Fibroblast of the aortic adventitia (primary cell): ENCODE measurements at places on chromosomes 6 and 20. TPM values are rescaled to one million over a fixed set of nuclear protein-coding genes. Genes with fewer than 3 reads are reported as not detected.
A peak's percentile ranks its signal among the peaks of the same experiment; 100 is the strongest.

DNA sequence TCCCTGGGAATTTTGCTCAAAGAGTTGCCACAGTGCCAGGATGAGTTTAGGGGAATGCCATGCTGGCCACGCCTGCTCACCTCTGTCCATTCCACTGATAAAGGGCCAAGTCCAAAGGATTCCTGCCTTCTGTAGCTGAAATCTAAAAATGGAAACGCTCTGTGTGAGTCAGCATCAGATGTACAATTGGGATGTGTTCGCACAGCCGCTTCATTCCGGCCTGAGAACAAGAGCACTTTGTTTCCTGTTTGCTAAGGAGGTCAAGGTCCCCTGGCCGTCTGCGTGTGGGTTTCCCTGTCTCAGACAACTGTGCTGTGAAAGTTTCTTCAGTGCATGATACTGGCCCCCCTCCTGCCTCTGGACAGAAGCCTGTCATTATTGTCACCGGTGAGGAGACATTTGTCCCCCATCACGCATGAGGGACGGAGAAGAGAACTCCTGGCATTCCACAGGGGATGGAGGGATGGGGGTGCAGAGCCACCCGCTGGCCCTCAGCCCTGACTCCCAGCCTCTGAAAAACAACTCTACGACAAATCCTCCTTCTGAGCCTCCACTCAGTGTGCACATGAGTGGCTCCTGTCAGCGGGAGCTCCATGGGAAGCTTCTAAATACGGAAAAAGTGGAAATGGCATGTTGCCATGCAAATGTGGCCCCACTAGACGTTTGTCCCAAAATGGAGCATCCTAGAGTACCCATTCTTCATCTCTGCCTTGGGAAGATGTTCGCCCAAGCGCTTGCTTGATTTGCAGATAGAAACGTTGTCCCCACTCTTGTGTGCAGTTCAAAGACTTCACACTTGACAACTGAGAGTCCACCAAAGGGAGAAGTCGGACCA is 143.5 kb upstream of the AFDN start:
- DNase-seq, result no peak

GRCh38 chr20:2883726-2884637 is 10.7 kb downstream of the PTPRA start:
- no peak for DNase-seq

GRCh38 chr6:41518118-41518517 is 28.1 kb upstream of the FOXP4 start:
- no peak for DNase-seq

DNA sequence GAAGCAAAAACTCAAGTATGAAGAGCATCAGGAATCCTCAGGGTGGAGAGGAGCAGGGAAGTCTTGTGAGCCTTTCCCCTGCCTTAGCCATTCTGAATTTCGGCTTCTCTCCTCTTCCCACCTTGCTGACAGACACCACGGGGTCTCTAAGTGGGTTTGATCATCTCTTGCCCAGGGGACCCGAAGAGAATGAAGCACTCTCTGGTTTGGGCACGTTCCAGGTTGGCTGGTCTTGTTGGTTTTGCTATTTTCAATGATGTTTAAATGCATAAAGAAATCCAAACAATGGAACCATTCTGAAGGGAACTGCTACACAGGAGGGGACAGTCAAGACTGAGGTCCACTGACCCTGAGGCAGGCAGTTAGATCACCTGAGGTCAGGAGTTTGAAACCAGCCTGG is 131.7 kb downstream of the PXDC1 start:
- no peak for DNase-seq

The DEF6 gene
- total RNA-seq, result 0.18 and 1.1 TPM in 2 replicates

DNA sequence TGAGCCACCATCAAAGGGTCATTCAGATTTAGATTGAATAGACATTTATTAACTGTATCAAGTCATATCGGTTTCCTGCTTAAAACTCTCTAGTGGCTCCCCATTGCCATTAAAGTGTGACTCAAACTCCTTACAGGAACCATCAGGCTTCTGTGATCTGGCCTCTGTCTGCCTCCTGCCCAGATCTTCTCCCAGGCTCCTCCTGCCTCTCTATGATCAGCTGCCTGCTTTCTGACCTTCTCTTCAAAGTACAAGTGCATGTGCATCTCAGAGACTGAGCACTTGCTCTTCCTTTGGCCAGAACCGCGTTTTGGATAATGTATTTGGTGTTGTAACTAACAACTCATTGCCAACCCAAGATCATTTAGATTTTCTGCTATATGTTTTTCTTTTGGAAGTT is 52.7 kb downstream of the IL20RA start:
- no peak for DNase-seq

The C4B gene
- total RNA-seq, result 4.1 and 19.4 TPM in 2 replicates

- no peak for DNase-seq
Observed at GRCh38 chr20:52259295-52259694, 67.7 kb upstream of the ZFP64 start.

DNA sequence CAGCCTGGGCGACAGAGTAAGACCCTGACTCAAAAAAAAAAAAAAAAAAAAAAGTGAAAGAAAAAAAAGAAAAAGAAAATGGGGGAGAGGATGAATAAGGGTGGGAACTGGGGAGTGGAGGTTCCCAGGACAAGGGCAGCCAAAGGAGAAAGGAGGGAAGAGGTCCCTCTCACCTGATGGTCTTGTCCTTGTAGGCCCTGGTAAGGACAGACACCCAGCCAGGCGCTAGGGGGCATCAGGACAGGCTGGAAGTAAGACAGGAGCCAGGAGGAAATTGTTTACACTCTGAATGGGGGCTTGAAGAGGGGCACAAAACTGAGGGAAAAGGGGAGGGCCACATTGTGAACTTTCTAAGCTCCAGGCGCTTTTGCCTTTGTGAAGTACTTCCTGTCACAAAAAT is 2.3 kb upstream of the ALDH5A1 start:
- DNase-seq, result no peak

The CST4 gene
- not detected in 2 replicates for total RNA-seq

The ANKRD66 gene
- not detected in 2 replicates for total RNA-seq

The RSPO4 gene
- total RNA-seq, result not detected in 2 replicates

GRCh38 chr20:47620808-47621805 is 119.4 kb downstream of the NCOA3 start:
- peak; percentile 89 for DNase-seq

The CDSN gene
- not detected in 2 replicates for total RNA-seq

The C20orf141 gene
- not detected in 2 replicates for total RNA-seq

The CYP21A2 gene
- 0.09 and 1.3 TPM in 2 replicates for total RNA-seq

GRCh38 chr6:38305995-38306681 is 333.6 kb downstream of the BTBD9 start:
- DNase-seq, result no peak

- DNase-seq, result peak; percentile 18
Observed at GRCh38 chr6:126030045-126030444, 43.7 kb downstream of the TRMT11 start.

GRCh38 chr20:37670351-37670791 is 23.5 kb upstream of the CTNNBL1 start:
- DNase-seq, result peak; percentile 15

The SYCP2L gene
- total RNA-seq, result under 0.01 TPM in 1 of 2 replicates, not detected in the other

The TEAD3 gene
- total RNA-seq, result 4.6 and 11.6 TPM in 2 replicates

GRCh38 chr20:48159145-48160008 is 374.1 kb upstream of the SULF2 start:
- DNase-seq, result no peak

DNA sequence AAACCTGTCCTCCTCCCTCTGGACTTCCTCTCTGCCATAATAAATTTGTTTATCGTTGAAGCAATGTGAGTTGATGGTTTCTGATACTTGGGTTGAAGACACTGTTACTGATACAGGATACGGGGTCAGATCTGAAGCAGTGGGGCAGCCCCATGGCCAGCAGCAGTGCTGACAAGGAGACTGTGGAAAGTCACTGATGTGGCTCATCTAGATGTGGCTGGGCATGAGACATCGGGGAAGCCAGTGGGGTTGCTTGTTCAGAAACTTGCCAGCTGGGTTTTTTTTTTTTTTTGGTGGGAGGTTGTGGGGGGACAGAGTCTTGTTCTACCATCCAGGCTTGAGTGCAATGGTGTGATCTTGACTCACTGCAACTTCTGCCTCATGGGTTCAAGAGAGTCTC is 2.6 kb upstream of the BPI start:
- no peak for DNase-seq
